ENCODE measurements at places on chromosomes 12 and 14.

GRCh38 chr12:69579029-69579428 lies 6.2 kb upstream of the CCT2 start:
- DNase-seq = no peak

DNA sequence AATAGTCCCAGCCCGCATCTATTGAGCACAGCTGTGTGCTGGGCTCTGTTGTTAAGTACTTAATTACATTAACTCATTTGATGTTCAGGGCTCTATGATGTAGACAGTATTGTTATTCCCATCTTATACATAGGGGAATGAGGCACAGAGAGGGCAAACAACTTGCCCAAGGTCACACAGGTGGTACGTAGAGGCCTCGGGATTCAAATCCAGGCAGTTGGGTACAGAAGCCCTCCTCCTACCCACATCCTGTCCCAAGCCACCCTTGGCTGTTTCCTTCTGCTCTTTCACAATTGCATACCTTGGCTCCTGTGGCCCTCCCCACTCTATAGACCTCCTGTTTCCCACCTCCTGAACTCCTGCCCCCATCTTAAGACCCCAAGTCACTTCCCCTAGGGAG lies 10.0 kb upstream of the GPR68 start:
- DNase-seq = no peak

- DNase-seq = no peak
Observed at GRCh38 chr12:68508576-68508975, 102.1 kb upstream of the RAP1B start.

- DNase-seq = peak; percentile 92
Observed at GRCh38 chr12:123457980-123458779, at the start of gene SNRNP35. TSS of gene SNRNP35 (plus strand) at chr12:123458139. CDS start at chr12:123465541, 7,402 bp downstream.

- DNase-seq = no peak
Observed at GRCh38 chr12:32824596-32824995, 68.9 kb upstream of the YARS2 start.

DNA sequence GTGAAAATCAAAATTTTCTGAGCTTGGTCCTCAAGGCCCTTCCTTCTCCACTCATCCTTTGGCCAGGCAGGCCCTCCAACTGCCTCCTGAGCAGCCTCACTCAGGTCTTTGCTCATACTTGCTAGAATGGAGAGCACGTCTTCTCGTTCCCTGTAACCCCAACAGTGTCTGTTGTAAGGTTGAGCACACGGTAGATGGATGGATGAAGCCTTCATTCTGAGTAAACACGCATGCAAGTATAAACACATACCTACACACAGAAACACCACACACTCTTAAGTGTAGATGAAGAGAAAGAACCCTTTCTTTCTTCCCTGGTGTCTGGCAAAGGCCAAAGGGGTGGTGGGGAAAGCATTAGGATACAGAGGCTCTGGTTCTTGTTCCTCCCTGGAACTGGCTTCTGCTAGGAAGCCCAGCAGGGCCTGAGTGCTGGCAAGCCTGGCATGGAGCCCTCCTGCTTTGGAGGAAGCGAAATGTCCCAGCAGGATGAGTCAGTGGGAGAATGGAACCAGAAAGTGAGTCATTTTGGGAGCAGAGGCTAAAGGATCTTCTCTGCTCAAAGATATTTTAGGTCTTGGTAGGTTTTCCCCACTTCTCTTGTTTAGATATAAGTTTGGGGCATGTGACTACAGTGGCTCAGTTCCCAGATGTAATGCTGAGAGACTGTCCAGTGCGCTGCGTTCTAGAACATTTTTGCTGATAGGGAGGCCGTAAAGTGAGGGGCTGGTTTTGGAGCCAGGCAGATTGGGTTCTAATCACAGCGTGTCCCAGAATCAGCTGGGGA lies 127.4 kb downstream of the CACNA1C start:
- no peak for DNase-seq

GRCh38 chr12:33322519-33322918 lies 117.1 kb downstream of the SYT10 start:
- DNase-seq = no peak

GRCh38 chr14:54023027-54023426 lies 66.4 kb upstream of the BMP4 start:
- no peak for DNase-seq

GRCh38 chr12:91561958-91562325 lies 379.3 kb upstream of the DCN start:
- no peak for DNase-seq

DNA sequence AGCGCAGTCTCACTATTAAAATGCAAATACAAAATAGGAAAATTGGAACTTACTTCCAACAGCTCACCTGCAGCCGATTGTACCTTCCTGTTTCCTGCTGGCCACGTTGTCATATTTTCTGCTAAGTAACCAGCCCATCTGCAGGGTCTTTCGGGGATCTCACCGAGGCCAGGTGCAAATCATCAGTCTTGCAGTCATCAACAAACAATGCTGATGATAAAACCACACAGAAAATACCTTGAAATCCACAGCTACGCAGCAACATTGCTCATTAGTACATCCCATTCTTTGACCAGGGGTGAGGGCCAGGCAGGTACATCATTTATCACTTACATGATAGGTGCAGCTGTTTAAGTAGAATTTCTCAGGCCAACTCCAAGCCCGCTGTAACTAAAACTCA lies 406.9 kb downstream of the TMEM121 start:
- no peak for DNase-seq

DNA sequence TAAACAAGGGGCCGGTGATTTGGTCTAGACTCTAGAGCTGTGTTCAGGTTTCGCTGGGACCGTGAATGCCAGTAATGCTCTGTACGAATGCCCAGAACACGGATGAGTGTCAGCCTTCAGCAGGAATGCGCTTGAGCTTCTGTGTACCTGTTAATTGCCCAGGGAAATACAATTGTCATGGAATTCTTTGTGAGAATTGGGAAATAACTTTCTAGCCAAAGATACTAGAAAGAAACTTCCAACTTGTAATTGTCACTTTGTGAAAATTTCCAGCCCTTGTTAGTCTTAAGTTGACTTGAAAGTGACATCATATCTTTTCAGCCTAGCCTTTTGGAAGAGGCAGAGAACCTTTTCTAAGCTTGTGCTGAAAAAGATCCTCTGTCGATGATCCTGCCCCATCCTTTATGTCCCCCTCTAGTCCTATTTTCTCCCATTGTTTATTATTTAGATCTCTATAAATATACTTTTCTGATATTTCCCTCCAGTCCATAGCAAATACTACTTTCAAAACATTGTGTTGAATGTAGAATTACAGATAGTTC lies 2.7 kb downstream of the CHST11 start:
- no peak for DNase-seq

DNA sequence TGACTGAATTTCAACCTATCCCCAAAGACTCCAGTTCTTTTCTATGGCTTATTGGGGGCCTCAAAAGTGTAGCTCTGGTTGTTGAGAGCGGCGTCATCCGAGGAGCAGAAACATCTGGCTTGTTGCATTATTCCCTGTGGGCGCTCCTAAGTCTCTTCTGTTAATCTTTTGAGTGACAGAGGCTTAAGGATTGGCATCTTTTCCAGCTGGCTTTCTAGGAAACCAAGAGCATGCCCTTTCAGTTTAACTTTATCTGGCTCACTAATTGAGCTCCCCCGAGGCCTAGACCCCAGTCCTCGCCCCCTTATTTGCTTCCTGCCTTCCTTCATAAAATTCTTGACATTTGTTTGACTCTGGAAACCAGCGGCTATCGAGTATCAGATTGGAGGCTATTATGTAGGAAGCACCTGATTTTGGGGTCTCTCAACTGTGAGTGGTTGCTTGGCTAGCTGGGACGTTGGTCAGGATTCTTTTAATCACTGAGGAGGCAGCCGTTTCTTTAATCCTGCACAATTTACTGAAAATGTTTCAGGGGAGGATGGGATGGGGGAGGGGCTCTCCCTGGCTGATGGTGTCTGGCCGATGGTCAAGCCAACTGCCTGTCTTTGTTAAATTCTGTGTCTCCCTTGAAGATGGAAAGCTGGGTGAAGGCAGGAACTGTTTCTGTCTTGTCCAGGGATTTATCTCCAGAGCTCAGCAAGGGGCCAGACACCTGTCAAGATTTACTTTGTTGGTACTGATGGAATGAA lies 3.1 kb downstream of the SMOC1 start:
- no peak for DNase-seq

GRCh38 chr14:99563749-99564129 lies 40.3 kb downstream of the CCDC85C start:
- DNase-seq = no peak

- no peak for DNase-seq
Observed at GRCh38 chr12:22169376-22169775, 123.4 kb downstream of the CMAS start.

GRCh38 chr12:38695057-38695456 lies 210.3 kb downstream of the CPNE8 start:
- no peak for DNase-seq

DNA sequence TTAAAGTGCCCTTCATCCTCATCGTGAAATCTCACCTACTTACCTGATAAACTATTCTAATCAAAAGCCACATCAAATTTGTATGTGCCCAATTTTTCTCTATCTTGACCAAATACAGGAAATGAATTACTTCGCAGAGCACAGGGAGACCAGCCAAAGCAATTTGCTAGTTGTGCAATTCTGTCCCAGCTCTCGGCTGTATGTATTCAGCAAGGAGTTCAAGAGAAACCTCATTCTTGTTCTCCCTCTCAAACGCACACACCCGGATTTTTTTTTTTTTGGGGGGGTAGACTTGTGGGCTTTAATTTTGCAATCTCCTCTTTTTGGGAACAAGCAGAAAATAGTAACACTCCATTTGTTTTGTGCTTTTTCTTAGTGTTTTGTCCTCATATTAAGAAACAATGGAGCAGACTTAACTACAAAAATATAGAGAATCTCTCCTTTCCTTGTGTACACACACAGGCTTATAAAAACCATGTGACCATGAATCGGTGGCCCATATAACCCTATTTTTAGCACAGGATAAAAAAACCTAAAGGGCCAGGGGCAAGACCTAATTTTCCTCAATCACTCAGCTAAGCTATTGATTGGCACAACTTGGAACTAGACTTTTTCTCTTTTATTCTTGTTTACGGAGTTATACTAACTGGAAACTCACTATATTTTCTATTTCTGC lies 64.2 kb downstream of the MBIP start:
- no peak for DNase-seq
